ENCODE measurements at places on chromosomes 7 and 10.
A peak's percentile ranks its signal among the peaks of the same experiment; 100 is the strongest.

- no peak for DNase-seq
These were observed 247.0 kb downstream of the SNX10 start for GRCh38 chr7:26538689-26539088.

DNA sequence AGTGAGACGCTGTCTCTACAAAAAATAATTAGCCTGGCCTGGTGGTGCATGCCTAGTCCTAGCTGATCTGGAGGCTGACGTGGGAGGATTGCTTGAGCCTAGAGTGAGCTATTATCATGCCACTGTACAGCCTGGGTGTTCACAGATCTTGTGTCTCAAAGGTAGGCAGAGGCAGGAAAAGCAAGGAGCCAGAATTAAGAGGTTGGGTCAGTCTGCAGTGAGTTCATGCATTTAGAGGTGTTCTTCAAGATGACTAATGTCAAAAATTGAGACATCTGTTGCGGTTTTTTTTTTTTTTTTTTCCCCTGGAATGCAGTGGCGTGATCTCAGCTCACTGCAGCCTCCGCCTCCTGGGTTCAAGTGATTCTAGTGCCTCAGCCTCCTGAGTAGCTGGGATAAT, 5.4 kb downstream of the PPIA start:
- DNase-seq, result no peak

GRCh38 chr7:100509231-100509630, 25.5 kb downstream of the NYAP1 start:
- DNase-seq, result no peak

- DNase-seq, result no peak
These were observed 1.1 kb downstream of the UFSP1 start for GRCh38 chr7:100888291-100888987.

DNA sequence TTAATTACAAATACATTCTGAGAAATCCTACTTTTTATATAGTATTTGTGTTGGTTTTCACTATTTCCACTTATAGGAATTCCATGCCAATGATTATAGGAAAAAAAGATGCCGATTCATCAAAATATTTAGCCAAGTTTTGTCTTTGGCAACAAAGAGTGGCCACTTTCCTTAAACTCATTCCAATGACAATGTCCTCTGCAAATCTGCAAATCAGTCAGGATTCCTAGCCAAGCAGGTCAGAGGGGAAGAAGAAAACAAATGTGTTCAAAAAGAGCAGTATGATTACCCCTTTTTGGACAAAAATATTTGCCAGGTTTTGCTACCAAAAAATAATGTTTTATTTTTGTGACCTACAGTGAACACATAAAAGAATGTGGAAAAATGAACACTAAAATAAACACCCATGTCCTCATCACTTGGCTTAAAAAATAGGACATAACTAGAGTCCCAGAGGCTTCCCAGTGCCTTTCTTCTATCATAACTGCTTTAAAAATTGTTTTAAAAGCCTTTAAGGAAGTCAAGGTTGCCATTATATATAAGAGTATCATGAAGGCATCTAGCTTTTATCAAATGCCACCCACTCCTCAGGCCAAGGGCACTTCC, 125.9 kb downstream of the ADAM12 start:
- DNase-seq, result no peak

GRCh38 chr7:23472956-23473843, 2.9 kb upstream of the IGF2BP3 start:
- no peak for DNase-seq

DNA sequence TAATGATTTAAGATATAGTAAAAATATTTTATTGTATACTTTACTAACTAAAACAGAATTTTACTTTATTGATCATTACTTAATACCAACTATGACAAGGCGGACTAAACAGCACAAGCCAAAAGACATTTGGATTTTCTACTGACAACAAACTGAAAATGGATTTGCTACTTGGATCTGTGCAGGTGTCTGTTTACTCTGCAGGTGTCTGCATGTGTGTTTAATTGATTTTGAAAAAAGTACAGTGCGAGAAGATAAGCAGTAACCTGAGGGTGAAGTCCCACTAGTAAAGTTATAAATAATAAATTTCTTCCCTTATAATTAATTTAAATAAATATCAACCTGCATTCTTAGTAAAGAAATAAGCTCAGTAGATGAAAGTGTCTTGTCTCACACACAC, 696.8 kb upstream of the MBL2 start:
- no peak for DNase-seq

DNA sequence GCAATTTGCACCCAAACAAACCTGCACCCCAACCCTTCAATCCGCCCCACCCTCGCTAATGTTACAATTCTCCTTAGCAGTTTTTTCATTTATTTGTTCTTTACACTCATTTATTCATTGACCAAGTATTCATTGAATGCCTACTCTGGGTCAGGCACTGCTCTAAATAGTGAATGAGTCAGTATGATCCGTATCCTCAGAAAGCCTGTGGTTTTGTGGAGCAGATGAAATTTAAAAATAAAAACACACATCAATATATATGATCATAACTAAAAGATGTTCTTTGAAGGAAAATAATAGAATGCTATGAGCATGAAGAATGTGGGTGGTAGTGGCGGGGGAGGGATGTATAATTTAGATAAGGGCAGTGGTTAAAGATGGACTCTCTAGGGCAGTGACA, 13.3 kb downstream of the IFIT5 start:
- peak; percentile 55 for DNase-seq

DNA sequence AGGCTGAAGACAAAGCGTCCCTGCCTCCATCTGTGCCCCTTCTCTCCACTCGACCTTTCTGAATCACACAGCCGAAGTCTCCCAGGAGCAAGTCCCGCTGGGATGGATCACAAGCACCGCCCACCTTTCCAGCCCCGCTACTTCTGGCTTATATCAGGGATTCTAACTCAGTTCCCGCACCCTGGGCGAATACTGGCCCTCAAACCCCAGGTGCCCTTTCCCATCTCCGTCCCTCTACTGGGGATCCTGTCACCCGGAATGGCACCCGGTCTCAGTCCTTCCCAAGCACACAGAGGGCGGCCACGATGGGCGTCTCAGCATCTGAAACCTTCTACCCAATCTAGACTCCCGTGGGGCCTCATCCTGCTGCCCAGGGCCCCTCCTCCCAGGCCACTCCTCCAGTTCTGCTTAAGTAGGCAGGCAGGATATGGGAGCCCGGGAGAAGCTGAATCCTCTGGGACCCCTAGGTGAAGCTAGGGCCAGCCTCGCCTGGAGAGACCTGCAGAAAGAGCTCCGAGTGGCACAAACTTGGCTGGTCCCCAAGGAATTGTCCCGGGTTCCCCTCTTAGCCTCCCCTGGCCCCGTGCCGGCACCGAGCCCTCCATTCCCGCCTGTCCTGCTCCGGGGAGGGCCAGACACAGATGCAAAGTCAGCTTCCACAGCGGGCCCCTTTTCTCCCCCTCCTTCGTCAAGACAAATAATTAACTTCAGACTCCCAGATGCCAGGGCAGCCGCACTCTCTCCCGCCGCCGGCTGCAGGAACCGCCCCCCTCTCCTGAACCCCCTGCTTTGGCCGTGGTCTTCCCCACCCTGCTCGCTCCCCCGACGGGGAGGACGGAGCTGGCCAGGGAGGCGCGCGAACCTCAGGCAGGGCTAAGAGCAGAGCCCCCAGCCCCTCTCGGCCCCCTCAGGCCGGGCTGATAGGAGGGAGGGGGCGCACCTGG, 612 bp downstream of the KCP start:
- peak; percentile 61 for DNase-seq

DNA sequence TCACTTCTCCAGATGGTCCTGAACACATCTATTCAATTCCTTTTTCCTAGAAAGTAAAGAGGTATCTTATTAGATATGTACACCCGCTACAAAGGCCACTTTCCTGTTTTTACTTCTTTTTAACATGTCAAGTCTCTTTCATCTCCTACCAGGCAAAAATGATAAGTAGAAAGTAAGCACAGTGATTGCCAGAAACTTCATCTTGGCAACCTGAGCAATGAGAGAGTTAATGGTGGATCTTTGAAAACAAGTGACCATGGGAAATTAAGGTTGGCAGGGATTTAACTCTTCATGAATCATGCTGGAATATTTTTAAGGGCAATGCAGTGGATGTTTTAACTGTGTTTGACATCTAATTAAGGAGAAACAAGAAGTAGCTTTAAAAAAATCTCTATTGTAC, 2.7 kb downstream of the SEMA3A start:
- peak; percentile 44 for DNase-seq

- no peak for DNase-seq
These were observed 749.2 kb upstream of the PCDH15 start for GRCh38 chr10:55550236-55550635.

GRCh38 chr7:142556740-142557139, 192.5 kb upstream of the PRSS1 start:
- peak; percentile 91 for DNase-seq

DNA sequence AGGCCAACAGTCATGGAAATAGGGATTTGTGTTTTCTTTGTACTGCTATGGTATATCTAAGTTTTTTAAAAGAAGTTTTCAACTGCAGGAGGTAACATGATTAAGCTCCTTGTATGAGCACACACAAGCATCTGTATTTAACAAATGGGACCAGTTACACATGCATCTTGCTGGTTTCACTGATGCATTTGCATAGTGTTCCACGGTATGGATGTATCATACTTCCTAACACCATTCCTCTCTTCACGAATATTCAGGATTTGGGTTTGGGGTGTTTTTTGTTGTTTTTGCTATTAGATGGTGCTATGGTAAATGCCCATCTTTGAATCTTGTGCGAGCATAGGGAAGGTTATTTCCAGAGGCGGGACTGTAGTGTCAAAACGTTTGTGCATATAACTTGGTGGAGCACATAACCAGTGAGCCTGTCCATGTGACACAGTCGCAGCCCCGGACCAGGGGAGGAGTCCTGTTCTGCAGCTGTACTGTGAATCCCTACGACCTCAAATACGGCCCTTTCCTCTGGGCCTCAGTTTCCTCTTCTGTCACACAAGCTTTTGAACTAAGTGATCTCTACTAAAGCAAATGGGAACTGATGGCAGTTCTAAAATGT, 1.9 kb downstream of the H2BK1 start:
- DNase-seq, result no peak

DNA sequence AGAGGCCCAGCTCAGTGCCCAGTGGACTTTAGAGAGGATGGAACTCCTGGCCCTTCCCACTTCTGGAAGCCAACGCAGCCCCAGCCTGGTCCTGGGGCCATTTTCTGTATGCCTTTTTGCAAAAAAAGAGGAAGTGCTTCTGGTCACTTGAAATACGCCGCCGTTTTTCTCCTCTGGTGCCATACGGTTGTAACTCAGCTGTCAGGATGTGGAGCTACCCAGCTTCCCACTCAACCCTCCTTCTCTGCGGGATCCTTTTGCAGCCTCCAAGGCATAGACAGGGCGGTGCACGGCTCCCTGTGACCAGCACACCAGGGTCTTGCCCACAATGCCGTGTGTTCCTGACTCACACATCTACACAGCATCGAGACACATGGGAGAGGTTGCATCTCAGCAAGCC, 369.6 kb downstream of the TCERG1L start:
- no peak for DNase-seq

DNA sequence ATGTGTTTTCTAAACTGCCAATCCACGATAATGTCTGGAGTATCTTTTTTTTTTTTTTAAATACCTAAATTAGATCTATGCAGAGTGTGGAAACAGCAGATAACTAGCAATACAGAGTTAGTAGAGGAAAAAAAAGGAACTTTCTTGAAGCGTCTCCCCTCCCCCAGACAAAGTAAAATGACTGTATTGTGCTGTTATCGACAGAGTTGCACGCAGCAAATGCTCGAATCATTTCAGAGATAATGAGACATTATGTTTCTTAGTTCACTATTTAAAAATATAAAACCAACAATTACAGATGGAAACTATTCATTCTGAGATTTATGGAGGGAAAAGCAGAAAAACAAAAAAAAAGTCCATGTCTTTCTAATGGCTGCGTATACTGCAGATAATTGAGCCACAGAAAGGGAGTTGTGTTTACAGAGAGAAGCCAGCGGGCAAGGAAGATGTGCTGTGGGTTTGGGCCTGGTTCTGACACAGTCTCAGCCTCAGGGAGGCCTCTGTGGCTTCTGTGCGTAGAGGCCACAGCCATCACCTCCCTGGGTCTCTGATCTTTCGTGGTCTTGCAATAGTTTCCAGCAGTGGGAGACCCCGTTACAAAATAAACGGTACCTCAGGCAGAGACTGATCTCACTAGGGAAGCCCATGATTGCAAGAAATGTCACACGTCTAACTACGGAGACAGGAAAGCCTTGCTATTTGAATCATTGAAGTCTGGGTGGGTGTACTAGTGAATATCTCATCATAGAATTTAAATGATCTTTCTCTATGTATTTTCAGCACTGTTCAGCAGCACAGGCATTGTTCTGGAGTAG, 19.1 kb upstream of the KLF6 start:
- DNase-seq, result no peak

DNA sequence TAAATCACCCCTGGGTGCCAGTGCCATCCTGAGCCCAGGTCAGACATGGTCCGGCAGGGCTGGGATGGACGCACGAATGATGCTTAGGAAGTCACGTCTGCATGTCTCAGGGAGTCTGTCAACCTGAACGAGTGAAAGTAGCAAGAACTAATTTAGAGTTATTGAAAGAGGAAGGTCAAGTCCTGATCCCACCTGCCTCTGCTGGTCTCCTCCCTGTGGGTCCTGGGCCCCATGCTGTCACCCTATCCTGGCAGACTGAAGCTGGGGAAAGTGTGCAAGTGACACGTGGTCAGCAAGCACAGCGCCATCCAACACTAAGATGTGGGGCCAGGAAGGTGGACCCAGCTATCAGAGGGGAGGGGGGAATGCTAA, 26.1 kb upstream of the GRID1 start:
- no peak for DNase-seq

GRCh38 chr7:130144312-130145171, 60.7 kb downstream of the TMEM209 start:
- peak; percentile 89 for DNase-seq

GRCh38 chr10:91006752-91007346, 86.0 kb upstream of the ANKRD1 start:
- DNase-seq, result no peak

- no peak for DNase-seq
These were observed 754.2 kb downstream of the GRID1 start for GRCh38 chr10:85612378-85612775.

DNA sequence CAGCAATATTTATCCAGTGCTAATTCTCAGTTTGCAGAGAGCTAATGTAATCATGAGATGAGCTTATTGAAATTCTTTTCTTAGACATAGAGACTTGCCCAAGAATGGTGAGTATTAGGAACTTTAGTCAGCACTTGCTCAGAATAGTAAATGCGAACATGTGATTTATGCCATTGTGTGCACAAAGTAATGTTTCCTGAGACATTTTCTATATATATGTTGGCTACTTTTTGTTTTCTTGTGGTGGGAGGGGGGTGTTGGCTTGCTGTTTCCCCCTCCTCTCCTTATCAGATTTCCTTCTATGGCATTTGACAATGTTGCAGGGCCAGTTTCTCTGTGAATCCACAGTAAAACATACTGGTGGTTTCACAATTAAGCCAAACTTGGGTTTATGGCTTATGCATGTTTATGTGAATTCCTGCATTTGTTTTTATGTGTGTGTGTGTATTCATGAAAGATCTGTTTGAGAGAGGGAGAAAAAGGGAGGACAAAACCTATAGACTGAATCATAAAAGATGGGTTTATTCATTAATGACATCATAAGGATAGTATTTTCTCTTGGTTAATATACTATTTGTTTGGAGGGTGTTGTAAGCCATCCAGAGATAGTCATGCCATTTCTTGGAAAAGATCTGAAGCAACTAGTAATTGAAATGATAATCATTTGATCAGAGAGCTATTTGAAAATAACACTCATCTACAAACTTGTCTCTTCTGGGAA, 36.3 kb downstream of the ARID5B start:
- peak; percentile 20 for DNase-seq

GRCh38 chr10:94500063-94500462, 45.5 kb upstream of the HELLS start:
- DNase-seq, result peak; percentile 22

GRCh38 chr10:32263300-32263699, 83.7 kb downstream of the EPC1 start:
- peak; percentile 17 for DNase-seq

- no peak for DNase-seq
These were observed 93.1 kb upstream of the HABP2 start for GRCh38 chr10:113459626-113460280.
